G401 (cell line): ENCODE measurements at places on chromosomes 6 and 20. TPM values are rescaled to one million over a fixed set of nuclear protein-coding genes. Genes with fewer than 3 reads are reported as not detected.
A peak's percentile ranks its signal among the peaks of the same experiment; 100 is the strongest.

CLIC5 gene
- total RNA-seq: not detected in 2 replicates

RIPPLY2 gene
- total RNA-seq: not detected in 2 replicates

- no peak for DNase-seq
Measured at GRCh38 chr6:45679163-45679562, 301.4 kb upstream of the SUPT3H start.

DNA sequence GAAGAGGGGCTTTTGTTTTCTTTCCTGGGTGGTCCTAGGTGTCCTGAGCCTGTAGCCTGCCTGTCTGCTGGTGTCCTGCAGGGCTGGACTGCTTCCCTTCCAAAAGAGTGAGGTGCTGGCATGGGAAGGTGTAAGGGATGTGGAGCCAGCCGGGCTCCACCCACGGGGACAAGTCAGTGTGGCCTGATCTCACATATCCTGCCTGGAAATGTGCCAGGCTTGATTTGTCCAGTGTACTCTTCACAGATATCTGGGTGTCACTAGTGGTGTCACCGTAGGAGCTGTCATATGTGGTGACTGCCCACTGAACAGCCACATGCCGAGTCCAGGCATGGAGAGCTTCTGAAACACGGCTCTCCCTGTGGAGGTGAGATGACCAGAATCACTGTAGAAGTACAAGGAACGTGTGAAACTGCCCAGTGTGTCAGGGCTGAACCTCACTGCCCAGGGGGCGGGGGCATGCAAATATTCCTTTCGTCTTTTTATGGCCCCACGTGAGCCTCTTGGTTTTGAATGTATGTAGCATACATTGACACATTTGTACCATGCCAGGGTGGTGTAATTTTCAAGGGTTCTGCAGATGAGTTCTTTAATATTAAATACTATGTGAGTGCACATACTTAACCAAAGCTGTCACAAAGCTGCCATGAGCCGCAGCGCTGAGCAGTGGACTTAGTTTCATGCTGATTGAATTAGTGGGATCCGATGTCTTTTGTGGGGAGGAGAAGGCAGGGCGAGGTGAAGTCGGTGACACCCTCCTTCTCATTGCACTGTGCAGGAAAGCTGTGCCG is 55.8 kb downstream of the CDH4 start:
- DNase-seq: no peak

SIRPB2 gene
- total RNA-seq: not detected in 2 replicates

TRIM10 gene
- not detected in 2 replicates for total RNA-seq

RRAGD gene
- 11.3 and 18.4 TPM in 2 replicates for total RNA-seq

DNA sequence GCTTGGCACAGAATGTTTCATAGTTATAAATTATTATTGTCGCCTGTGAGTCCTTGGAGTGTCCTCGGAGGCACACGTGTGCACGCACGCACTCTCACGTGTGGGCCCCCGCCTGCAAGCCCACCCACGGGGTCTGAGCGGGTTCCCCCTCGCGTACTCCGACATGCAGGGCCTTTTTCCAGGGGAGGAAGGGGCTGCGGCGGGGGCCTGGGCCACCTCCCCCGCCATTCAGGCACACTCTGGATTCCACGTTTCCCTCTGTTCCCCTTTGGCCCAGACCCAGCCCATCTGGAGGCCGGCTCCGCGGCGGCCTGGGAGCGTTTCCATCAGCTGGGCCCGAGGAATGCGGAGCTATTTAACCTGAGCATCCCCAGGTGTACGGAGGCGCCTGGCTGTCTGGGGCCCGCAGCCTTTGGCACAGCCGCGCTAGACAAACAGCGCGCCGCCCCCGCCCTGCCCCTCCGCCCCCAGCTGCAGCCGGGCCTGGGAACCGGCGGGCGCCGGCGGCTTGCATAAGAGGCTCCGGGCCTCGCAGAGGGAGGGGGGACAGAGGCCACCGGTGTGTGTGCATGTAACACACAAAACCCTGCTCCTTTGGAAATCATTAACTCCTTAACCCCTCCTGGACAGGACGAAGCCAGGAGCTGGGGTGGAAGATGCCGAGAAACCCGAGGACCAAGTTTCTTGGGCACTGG is 3.3 kb downstream of the ID1 start:
- peak; percentile 68 for DNase-seq

DNA sequence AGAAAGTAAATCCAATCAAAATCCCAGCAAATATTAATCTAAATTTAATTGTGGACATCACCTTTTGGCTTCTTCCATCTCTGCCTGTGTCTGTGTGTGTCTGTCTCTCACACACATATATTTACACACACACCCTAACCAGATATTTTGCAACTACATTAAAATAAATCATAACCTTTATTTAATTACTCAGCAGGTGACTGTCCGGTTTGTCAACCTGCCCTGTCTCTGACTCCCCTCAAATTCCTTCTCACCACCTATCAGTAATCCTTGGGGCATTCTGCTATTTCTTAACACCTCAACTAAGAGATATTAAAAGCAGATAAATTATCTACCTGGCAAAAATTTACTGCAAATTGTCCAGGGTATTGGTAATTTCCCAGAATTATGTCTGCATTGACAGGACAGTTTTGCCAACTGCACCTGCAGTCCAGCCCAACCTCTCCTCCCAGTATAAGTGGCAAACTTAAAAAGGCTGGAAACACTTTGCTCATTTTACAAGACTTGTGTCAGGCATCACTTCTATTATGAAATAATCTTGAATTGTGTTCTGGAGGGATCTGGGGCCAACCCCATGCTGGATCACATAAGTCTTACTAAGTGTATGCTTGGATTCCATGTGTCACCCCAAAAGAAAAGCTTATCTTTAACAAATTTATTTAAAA is 216.1 kb downstream of the GMDS start:
- no peak for DNase-seq

DNA sequence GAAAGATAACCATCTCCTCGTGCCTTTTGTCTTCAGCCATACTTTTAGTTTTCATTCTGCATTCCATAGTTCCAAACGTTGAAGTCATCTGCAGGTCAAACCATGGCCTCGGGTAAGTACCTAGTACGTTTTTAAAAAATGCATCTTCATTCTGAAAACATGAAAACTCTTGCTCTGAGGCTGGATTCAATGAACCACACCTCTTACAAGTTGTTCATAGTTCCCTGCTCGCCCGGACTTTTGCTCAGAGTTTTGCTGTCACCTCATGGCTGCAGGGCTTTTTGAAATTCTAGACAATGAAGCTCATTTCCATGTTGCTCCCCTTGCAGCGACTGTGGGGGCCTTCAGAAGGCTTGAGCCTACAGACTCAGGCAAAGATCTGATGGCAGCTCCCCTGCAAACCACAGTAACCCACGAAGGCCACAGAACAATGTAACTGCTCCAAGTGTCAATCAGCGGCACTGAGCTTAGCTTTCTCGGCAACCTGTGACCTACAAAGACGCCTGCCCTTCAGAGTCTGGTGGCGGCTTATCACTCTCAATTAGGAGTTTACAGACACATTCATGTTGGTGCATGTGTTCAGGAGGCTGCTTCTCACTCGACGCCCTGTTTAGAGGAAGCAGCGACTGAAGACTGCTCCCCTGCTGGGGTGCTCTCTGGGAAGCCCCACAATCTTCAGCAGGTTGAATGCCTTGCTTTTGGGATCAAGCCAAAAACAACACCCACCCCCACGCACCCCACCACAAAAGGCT is 61.2 kb downstream of the FOXC1 start:
- no peak for DNase-seq

DNA sequence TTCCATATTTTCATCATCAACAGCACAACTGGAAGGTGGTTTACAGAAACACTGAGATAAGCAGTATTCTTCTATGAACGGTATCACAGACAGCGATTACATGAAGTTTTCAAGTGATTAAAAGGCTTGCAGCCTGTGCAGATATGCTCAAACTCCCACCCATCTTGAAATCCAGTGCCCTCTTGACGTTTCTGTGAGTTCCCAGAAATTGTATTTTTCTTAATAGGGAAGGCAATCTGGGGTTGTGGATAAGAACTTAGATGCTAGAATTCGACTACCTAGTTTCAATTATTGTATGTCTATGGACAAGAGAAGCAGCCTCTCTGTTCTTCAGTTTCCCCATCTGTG is 290.3 kb downstream of the ZNF217 start:
- DNase-seq: no peak

- DNase-seq: no peak
Measured at GRCh38 chr6:22442826-22443225, 126.5 kb upstream of the HDGFL1 start.

- DNase-seq: no peak
Measured at GRCh38 chr6:126351960-126352359, 12.0 kb downstream of the CENPW start.

GRCh38 chr6:21375151-21376116 is 218.1 kb upstream of the SOX4 start:
- no peak for DNase-seq

DNA sequence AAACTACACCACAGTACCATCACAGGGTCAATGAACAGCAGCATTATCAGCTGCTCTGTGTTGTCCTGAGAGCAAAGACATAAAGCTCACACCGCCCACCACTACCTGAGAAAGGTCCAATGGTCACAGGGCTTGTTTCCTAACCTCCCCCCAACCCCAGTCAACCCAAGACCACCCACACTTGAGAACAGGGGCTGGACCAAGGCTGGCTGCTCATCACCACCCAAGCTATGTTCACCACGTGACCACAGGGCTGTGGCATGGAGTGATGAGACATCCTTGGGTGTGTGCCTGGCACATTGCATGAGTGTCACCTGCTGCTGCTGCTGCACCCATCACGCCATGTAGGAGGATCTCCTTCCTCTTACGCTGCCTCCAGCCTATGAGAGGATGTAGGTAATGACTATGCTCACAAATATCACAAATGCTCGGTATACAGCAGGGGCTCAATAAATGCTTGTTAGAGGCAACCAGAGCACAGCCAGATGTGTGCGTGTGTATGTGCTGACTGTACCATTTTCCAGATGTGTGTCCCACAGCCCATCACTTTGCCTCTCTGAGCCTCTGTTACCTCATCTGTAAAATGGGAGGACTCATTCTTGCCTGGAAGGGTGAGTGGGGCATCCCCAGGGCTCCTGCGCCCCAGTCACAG is 23.3 kb upstream of the SIRPA start:
- DNase-seq: no peak

DNA sequence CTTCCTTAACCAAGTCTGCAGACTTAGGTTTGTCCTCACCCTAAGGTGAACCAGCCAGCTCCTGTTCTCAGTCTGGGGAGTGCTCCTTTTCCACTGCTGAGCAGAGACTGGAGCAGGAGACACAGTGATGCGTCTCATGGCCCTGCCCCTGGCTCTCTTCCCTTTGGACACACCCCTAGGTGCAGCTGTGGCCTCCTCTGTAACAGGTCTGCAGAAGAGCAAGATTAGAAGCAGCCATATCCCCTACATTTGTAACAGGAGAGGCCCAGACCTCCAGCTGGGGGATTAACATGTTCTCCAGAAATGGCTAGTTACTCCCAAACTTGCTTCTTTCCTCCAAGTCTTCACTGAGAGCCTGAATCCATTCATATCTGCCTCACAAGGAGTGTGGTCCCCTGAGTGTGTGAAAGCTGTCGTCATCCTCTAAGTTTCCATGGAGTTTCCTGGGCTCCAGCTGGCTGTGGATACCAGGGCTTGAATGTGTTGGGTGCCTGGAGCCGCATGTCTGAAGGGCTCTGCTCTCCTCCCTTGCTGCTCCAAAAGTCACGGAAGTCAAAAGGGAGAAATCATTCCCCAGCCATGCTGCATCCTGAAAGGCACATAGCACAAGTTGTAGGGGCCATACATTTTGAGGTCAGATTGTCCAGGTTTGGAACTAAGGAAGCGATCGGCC is 57.7 kb downstream of the PPP1R14C start:
- no peak for DNase-seq

- DNase-seq: no peak
Measured at GRCh38 chr6:11654876-11655275, 117.3 kb downstream of the TMEM170B start.

ZNF165 gene
- 2.2 and 2.7 TPM in 2 replicates for total RNA-seq

- DNase-seq: no peak
Measured at GRCh38 chr20:389220-389619, 8.7 kb downstream of the TRIB3 start.

CD93 gene
- not detected in 2 replicates for total RNA-seq

- peak; percentile 7 for DNase-seq
Measured at GRCh38 chr6:75283907-75284631, 523 bp downstream of the TMEM30A start.

DNA sequence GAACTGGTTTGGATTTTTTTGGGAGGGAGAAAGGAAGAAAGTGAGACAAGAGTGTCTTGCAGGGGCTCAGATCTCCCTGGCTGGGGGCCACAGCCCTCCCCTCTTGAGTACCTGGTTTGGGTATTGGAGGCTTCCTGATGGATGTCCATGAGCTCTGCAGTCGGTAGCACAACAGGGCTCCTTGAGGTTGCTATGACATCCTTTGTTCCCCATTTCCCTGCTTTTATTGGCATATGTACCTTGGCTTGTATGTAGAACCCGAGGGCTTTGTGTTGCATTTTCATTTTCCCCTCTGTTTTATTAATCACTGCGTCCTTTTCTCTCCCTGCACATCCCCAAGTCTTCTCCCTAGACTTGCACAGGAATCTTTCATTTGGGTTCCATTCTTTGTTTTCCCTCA is 355.5 kb upstream of the TSHZ2 start:
- no peak for DNase-seq

PSORS1C1 gene
- not detected in 2 replicates for total RNA-seq

DNA sequence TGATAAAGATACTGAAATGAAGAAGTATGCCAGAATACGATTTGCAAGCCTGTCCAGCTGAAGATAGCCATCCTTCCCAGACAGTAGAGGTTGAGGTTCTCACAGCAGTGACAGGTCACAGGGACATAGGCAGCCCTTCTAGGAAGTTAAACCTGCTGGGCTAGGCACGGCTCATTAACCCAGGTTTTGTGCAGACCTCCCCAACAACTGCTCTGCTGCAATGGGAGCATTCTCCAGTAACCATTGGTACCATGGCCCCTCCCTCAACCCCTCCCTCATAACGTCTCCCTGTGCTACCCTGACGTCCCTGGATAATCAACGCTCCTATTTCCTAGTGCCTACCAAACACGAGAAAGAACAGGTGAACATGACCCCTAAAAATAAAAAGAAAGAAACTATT is 15.8 kb downstream of the ID4 start:
- DNase-seq: no peak

- DNase-seq: peak; percentile 9
Measured at GRCh38 chr6:105135056-105135455, 44.8 kb downstream of the POPDC3 start.

HAO1 gene
- total RNA-seq: not detected in 2 replicates

CCDC28A gene
- total RNA-seq: 27.4 and 27.6 TPM in 2 replicates

- no peak for DNase-seq
Measured at GRCh38 chr6:160972111-160972510, 19.5 kb upstream of the MAP3K4 start.

GRCh38 chr6:46288835-46289234 is 118.1 kb upstream of the ENPP5 start:
- no peak for DNase-seq

TPX2 gene
- 94.2 and 155 TPM in 2 replicates for total RNA-seq
